ENCODE measurements at places on chromosomes 2 and 18.

DNA sequence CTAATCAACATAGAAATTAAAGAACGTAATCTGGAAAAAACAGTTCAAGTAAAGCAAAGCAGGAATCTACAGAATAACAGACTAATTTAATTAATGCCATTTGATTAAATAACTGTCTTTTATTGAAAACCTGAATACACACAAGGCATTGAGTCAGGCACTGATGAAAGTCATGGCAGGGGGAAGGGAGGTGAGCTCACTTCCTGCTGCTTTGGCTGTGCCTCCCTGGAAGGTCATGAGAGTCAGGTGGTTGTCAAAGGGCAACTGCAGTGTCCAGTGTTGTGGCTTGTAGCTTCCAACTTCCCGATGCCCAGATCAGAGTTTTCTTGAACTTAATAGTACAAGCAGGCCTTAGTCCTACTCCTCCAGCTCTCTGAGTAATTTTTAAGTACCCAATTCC, 180.9 kb downstream of the PID1 start:
- DNase-seq = no peak

GRCh38 chr18:41789001-41789400, 166.0 kb upstream of the PIK3C3 start:
- no peak for DNase-seq

- no peak for DNase-seq
Observed at GRCh38 chr18:31303771-31304170, 14.2 kb upstream of the DSG1 start.

- DNase-seq = no peak
Observed at GRCh38 chr18:49920731-49921130, 107.4 kb upstream of the ACAA2 start.

- DNase-seq = no peak
Observed at GRCh38 chr2:132567682-132568081, 102.3 kb downstream of the LYPD1 start.

- DNase-seq = no peak
Observed at GRCh38 chr2:127829845-127830246, 18.9 kb upstream of the WDR33 start.

- DNase-seq = no peak
Observed at GRCh38 chr2:10966741-10967140, 55.0 kb downstream of the KCNF1 start.

- DNase-seq = peak; percentile 45
Observed at GRCh38 chr18:24219561-24220317, 80.9 kb downstream of the CABYR start.

GRCh38 chr2:27795093-27795834, 23.7 kb downstream of the MRPL33 start:
- no peak for DNase-seq

DNA sequence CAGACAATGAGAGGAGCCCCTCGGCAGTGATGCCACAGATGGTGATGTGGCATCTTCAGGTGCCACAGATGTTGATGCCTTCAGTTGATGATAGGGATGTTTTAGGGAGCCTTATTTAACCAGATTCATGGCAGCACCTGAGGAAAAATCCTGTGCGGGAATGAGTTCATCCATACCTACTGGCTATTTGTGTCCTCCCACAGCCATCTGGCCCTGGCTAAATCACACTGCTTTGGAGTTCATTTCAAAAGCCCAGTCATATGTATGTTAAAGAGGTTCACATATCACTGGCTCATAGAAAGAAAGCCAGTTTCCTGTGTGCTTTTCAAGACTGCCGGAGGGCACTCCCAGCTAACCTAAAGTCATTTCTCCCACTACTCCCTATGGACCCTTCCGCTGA, 131.3 kb downstream of the MCFD2 start:
- DNase-seq = no peak

- peak; percentile 77 for DNase-seq
Observed at GRCh38 chr2:231680992-231681852, 27.1 kb upstream of the PTMA start.
